Fibroblast of upper back skin (primary cell): ENCODE measurements at places on chromosomes 12 and 14.
A peak's percentile ranks its signal among the peaks of the same experiment; 100 is the strongest.

- DNase-seq = no peak
Measured at GRCh38 chr12:100169345-100169744, 26.7 kb upstream of the BLTP3B start.

- no peak for DNase-seq
Measured at GRCh38 chr14:69674546-69675244, 63.3 kb downstream of the SUSD6 start.

DNA sequence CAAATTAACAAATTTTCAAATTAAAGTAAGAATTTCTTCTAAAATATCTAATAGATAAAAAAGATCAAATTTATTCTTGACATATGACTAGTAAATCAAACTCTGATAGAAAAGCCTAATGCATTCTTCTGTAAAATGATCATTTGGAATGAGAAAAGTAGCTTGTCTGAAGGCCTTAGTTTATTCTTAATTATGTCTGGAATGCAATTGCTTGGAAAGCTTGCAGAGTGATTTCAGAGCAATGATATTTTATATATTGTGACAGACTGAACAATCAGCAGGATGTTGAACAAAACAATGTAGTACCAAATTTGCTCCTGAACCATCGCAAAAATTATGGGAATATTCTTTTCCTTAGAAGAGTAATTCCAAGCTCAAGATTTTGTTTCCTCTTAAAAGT lies 789.6 kb upstream of the NOVA1 start:
- peak; percentile 74 for DNase-seq

GRCh38 chr12:6573001-6573400 lies 4.9 kb upstream of the NOP2 start:
- DNase-seq = no peak

- no peak for DNase-seq
Measured at GRCh38 chr12:14826491-14826890, 12.5 kb upstream of the SMCO3 start.

DNA sequence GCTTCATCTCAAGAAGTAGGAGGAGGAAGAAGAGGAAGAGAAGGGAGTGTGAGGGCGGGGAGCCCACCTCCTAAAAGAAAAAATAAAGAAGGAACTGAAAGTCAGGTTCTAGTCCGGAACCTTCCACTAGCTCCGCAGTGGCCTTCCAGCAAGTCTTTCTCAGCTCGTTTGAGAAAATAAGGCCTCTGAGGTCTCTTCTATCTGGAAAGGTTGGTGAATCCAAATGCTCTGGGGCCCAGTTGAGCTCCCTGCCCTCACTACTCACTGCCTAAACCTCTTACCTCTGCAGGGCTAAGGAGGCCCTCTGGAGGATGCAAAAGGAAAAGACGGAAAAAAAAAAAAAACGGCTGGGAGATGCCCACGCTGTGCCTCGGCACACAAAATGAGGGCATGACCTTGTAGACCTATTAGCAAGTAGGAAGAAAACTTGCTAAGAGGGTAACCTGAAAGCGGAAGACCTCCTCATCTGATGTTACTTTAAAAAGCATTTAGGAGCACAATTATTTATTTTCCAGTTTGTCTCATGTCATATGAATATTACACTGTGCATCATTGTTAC lies 35.9 kb downstream of the FBLN5 start:
- DNase-seq = peak; percentile 25

DNA sequence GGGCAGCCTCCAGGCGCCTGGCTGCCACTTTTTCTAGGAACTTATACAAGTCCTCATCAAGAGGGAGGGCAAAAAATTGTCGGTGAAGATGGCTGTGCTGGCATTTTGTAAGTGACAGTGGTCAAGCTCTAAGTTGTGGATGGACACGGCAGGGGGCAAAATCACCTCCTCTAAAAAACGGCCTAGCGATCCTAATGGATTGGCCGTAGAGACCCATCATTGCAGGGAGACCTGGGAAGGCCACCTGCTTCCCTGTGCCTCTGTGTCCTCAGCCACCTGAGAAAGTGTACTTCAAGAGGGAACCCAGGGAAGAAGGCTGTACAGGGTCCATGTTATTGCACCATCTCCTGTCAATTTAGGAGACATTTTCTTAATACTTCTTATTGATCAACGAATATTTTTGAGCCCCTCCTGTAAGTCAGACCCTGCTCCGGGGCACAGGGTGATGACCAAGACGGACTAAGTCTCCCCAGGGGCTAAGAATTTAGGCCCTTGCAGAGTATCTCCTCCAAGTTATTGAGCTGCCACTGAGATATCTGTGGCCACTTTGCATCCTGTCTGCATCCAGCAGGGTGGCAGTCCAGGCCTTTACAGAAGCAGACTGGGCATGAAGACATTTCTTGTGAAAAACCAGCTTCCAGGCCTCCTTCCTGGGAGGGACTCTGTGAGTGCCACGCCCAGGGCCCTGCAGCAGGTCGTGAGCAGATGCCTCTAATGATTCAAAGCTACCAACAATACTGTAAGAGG lies 40.5 kb downstream of the PSMA6 start:
- no peak for DNase-seq

DNA sequence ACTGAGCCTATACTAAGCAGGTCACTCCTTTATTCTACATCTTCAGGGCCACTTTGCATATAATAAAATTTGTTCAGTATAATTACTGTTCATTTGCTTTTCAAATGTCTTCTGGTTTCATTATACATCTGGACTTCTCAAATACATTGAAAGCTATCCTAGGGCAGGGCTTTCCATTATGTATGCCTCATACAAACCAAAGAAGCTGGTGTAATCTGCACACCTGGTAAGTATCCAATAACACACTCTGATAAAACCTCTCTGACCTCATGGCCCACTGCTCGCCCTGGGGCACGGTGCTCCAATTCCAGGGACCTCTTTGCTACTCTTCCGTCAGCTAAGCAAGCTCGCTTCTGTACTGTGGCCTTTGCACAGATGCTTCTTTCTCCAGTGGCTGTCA lies 21.9 kb upstream of the ISM2 start:
- DNase-seq = no peak

- DNase-seq = peak; percentile 78
Measured at GRCh38 chr12:52521568-52522266, 1.5 kb upstream of the KRT5 start.

GRCh38 chr12:20757-21156 lies 45.8 kb upstream of the IQSEC3 start:
- no peak for DNase-seq

- DNase-seq = no peak
Measured at GRCh38 chr14:36207500-36207899, 31.0 kb upstream of the PTCSC3 start.

DNA sequence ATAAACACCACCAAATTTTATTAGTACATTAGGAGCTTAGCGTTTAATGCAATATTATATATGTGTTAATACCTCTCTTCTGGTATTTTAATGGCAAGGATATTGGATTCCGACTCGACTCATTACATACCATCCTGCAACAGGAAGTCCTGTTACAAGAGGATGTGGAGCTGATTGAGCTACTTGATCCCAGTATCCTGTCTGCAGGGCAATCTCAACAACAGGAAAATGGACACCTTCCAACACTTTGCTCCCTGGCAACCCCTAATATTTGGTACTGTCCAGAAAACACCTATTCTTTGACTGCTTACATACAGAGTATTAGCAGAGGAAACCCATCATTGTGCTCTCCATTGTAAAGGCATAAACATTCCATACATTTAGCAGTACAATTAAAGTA lies 45.2 kb downstream of the VEZT start:
- DNase-seq = peak; percentile 40
